ENCODE measurements at places on chromosomes 2 and 18.

DNA sequence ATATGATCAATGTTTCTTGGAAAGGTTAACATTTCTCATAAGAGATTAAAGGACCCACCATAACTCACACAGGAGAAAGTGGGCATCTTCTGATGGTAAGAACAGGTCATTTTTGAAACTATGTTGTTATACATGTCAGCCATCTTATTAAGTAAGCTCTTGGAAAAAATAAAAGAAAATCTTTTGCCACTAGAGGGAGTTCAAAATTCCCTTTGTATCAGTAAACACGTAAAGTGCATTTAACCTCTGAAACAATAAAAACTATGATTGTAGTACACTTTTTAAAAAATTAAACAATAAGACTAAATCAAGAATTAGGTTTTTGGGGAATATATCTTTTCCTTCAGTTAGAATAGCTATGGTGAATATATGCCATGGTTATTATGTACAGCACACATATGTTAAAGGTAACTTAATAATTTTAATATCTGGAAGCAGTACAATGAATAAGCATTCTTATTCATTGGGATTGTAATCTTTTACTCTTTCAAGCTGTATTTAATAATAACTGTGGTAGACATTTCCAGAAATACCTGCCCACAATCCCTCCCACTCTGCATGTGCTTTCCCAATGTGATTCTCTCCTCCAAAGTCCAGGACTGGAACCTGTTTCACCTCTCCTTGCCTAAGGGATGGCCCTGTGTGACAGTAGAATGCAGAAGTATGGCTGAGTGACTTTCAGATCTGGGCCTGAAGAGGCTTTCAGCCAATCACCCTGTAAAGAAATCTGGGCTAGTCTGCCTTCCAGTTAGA, 64.2 kb downstream of the RBMS1 start:
- DNase-seq: no peak

- no peak for DNase-seq
Observed at GRCh38 chr2:149738767-149739166, 151.2 kb upstream of the MMADHC start.

GRCh38 chr2:60710707-60711106, 45.4 kb upstream of the PAPOLG start:
- no peak for DNase-seq

- no peak for DNase-seq
Observed at GRCh38 chr2:67878743-67879142, 184.1 kb downstream of the C1D start.

GRCh38 chr2:202049092-202049728, 15.6 kb downstream of the FZD7 start:
- DNase-seq: no peak

GRCh38 chr2:182420669-182421068, 6.2 kb downstream of the PDE1A start:
- no peak for DNase-seq

DNA sequence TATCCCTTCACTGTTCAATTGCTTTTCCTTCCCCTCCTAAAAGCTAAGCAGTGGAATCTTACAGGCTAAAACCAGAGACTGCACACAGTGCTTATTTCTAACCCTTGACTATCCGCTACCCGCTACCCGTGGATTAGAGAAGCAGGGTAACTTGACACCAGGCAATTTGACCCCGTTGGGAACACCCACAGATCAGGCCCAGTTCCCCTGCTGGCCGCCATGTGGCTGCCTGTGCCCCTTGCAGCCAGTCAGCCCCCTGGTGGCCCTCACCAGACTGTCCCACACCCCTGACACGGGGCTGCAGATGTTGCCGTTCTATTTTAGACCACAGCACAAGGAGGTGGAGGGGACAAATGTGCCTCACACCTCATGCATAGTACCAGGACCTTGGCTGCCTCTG, 74.8 kb downstream of the TXNL1 start:
- no peak for DNase-seq

GRCh38 chr2:171406044-171406443, 27.7 kb downstream of the METTL8 start:
- DNase-seq: no peak

GRCh38 chr2:222270396-222270795, 28.4 kb downstream of the PAX3 start:
- no peak for DNase-seq

DNA sequence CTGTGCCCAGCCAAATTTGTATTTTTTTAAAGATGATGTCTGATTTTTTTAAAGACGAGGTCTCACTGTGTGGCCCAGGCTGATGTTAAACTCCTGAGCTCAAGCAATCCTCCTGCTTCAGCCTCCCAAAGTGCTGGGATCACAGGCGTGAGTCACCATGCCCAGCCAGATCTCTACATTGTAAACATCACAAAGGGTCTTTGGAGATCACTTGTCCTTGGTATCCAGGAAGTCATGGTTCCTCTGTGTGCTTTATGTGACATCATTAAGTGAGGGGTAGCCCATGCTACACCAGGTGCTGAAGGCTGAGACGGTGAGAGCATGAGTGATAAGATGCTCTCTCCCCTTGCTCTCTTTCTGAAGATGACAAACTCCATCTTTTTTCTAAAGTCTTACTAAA, 7.0 kb upstream of the NUP35 start:
- DNase-seq: no peak

DNA sequence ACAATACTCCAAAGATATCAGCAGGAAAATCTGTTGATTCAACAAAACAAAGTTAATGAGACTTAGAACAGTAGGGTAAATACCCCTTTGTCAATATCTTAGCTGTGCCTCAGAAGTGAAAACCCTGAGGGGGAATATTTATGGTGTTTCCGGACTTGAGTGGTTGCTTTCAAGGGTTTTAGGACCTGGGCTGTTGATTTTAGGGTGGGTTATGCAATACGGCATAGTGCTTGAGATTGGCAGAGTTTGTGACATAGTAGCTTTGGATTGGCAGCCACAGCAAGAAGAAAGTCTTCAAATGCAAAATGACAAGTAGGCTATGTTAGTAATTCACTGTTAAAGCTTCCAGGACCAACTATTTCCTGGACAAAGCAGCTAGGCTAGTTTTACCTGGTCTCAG, 826.3 kb upstream of the CDH2 start:
- DNase-seq: no peak

DNA sequence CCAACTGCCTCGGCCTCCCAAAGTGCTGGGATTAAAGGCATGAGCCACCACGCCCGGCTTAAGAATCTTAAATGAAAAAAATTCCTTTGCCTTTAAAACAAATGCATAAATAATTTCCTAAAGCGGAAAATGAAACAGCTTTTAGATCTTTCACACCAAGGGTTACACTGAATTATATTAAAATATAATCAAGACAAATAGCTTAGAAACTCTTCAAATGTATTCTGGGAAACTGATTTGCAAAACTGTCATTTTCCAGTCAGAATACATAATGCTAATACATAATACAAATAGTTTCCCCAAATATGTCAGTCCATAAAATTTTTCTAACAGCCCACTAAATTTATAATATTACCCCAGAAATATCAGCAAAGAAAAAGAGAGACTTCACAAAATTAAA, 68.3 kb upstream of the PGAP1 start:
- DNase-seq: no peak

DNA sequence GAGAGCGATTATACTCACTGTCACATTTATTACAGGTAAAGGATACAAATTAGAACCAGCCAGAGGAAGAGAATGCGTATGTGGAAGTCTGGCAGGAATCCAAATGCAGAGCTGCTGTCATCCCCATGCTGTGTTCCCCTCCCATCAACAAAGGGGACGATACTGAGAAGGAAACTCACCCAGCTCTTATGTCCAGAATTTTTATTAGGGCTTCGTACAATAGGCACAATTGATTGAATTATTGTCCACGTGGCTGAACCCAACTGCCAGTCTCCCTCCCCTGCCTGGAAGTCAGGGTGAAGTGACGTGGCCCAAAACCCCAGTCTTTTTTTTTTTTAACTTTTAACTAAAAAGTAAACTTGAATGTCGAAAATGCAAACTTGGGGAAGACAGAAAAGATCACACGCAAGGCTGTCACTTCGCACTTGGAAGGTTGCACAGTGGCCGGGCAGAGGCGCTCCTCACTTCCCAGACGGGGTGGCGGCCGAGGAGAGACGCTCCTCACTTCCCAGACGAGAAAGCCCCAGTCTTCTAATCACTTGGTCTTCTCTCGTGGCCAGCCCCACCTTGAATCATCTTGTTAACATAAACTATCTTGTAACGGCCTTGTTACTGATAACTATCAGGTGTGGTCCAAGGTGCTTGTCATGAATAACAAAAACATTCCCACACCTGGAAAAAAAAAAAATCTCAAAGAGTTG, 40.0 kb upstream of the ITSN2 start:
- no peak for DNase-seq

- no peak for DNase-seq
Observed at GRCh38 chr18:70469916-70470315, 181.1 kb downstream of the SOCS6 start.

GRCh38 chr2:29966266-29966665, 44.9 kb upstream of the ALK start:
- no peak for DNase-seq

DNA sequence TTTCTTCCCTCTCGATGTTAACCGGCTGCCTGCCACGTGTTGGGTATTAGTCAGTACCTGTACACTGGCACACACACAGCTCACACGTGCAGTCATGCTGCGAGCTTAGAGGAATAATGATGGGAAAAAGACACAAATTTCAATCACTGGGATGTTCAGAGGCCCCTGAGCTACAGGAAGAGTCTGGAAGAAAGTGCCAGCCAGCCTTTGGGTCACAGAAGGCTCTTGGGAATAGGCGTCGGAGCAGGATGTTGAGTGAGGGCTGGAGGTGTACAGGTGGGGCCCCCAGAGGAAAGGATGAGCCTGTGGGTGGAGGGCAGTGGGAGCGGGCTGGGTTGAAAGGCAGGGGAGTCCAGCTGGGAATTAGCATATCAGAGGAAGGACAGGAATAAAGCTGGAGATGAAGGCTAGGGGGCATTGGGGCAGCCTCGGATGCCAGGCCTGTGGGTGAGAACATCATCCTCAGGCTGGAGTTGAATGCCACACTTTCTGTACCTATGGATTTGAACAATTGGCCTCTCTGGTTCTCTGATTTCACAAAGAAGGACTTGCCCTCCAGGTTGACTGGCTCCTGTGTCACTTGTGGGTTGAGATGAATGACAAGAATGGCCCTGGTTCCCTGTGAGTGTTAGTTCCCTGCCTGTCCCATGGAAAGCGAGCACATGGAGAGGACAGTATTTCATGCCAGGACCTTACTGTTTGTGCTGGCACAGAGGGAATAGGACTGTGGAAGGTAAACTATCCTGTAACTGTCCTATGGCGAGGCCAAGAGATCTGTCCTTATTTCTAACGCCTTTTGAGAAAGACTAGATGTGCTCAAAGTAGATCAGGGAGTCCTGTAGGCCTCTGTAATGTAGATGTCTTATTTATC, 40.6 kb downstream of the GREB1 start:
- no peak for DNase-seq

DNA sequence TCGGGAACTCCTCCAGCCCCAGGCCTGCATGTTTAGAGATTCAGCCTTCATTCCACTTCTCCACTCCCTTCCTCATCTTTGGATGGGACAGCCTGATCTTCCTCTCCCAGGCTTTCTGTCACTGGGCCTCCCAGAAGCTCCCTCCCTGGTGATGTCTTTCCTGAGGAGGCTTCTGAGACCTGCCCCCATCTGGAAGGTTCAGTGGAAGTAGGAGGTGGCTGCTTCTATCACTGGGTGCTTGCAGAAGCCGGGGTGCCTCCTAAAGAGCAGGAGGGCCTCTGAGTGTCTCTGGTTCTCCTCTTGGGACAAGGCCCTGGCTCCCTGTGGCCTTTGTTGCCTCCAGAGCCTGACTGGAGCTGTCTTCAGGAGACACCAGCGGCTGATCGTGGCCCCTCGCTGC, 108.7 kb downstream of the CELF4 start:
- DNase-seq: no peak

DNA sequence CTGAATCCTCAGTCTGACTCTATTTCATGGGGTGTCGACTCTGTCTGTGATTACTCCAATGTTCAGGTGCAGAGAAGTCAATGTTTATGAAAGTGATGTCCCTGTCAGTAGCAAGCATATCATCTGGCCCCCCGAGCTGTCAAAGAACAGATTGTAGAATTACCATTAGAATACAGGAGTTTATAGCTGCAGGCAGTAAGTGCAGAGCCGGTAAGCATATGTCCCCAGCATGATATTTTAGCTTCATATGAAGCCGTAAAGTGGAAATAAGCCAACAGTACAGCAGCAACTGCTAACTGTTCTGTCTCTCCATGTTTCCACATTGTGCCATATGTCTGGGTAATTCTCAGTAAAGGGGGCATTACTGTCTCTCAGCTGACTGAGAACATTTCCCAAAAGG, 541.8 kb downstream of the SOX11 start:
- no peak for DNase-seq

DNA sequence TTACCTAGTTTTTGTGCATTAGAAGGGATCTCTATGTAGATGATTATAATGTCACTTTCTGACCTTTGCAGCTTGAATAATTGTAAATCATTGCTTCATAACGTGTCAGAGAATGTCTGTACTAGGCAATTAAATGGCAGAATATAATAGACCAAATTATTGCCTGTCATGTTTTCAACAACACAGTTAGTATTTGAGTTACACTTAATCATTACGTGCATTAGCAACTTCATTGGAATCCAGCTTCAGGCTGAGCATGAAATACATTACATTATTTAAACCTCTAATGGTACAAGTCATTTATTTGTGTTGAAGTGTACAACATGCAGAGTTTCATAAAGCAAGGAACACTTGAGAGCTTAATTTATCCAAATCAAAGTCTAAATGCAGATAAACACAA, 48.0 kb downstream of the ZNF407 start:
- no peak for DNase-seq

DNA sequence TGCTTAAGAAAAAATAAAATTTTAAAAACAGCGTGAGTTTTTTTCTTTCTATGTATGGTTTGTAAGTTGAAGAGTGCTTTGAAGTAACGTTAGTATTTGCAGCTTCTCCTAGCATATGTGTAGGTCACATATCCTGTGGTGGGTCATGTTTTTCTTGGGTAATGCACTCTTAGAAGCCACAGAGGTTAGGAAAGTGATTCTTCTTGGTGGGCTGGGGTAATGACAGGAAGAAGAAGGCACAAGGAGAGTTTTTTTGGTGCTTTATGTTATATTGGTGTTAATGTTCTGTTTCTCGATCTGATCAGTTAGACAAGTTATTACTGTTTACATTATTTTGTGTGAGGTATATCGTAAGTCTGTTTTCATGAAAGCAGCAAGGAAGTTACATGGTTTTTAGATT, 109.0 kb downstream of the ICA1L start:
- DNase-seq: no peak

- DNase-seq: peak; percentile 54
Observed at GRCh38 chr2:64865073-64865830, 123.9 kb upstream of the SLC1A4 start.

DNA sequence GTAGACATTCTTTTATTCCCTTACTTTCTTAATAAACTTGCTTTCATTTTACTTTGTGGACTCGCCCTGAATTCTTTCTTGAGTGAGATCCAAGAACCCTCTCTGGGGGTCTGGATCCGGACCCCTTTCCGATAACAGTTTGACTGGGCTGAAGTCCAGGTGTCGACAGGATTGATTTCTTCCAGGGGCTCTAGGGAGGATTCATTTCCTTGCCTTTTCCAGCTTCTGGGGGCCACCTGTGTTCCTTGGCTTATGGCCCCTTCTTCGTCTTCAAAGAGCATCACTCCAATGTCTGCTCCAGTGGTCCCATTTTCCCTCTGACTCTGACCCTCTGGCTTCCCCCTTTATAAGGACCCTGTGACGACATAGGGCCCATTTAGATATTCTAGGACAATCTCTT, 67.5 kb downstream of the COPS8 start:
- no peak for DNase-seq

- DNase-seq: no peak
Observed at GRCh38 chr2:239274391-239275043, 126.3 kb downstream of the HDAC4 start.

GRCh38 chr2:228681426-228681825, 499.9 kb upstream of the SPHKAP start:
- DNase-seq: no peak

GRCh38 chr2:30636311-30636710, 170.9 kb downstream of the CAPN13 start:
- no peak for DNase-seq
